ENCODE measurements at places on chromosomes 11 and 22. TPM values are rescaled to one million over a fixed set of nuclear protein-coding genes. Genes with fewer than 3 reads are reported as not detected.
A peak's percentile ranks its signal among the peaks of the same experiment; 100 is the strongest.

DNA sequence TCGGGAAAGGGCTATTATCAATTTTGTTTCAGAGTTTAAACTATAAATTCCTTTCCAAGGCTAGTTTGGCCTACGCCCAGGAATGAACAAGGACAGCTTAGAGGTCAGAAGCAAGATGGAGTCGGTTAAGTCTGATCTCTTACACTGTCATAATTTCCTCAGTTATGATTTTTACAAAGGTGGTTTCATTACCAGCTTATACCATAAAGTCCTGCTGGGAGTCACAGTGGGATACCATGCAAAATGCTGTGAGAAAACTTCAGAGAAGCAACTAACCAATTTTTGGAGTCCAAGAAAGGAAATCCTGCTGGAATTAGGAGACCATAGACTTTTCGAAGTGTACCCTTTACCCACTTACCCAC, 17.4 kb upstream of the ZC3H12C start:
- DNase-seq: no peak
- no peak overlapping the region for H3K27ac ChIP-seq
- no peaks in the 10 kb centered on the region for H3K27me3 ChIP-seq
- H3K36me3 ChIP-seq: no peaks in the 10 kb centered on the region
- peaks cover 6% of the 10 kb centered on the region for H3K4me1 ChIP-seq

DNA sequence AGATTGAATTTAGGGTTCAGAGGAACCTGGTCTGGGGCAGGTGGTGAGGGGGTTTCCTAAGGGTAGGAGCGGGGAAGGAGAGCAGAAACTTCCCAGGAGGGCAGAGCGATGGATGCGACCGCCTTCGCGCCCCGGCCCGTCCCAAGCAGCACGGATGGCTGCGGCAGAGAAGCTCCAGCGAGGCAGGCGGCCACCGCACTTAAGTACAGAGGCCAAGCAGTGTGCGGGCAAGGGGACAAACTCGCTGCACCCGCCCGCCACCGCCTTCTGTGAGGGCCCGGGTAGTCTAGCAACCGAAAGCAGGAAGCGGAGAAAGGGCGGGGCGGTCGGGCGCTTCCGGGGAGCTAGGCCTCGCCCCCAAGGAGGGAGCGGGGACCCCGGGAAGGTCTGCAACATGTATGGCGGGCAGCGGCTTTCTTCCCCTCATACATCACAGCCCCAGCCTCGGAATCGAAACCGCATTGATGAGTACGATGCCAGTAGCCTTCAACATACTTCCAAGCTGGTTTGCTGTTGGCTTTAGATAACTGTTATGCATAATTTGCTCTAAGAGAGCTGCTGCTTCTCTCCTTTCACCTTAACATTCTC, at the start of gene AGBL2:
AGBL2 (minus strand) TSS at position 288 of the 588 bp plus-strand sequence. CDS start 719 bp downstream, outside the sequence.
- no peak within 1 kb of the TSS for H3K27ac ChIP-seq
- no peaks in the 10 kb centered on the region for H3K27me3 ChIP-seq
- peak within 1 kb of the TSS; percentile 86 for H3K4me3 ChIP-seq
- peaks cover 3% of the 10 kb centered on the region for H3K4me1 ChIP-seq
- peaks cover 16% of the 10 kb centered on the region for H3K36me3 ChIP-seq
- DNase-seq: peak; percentile 89

DNA sequence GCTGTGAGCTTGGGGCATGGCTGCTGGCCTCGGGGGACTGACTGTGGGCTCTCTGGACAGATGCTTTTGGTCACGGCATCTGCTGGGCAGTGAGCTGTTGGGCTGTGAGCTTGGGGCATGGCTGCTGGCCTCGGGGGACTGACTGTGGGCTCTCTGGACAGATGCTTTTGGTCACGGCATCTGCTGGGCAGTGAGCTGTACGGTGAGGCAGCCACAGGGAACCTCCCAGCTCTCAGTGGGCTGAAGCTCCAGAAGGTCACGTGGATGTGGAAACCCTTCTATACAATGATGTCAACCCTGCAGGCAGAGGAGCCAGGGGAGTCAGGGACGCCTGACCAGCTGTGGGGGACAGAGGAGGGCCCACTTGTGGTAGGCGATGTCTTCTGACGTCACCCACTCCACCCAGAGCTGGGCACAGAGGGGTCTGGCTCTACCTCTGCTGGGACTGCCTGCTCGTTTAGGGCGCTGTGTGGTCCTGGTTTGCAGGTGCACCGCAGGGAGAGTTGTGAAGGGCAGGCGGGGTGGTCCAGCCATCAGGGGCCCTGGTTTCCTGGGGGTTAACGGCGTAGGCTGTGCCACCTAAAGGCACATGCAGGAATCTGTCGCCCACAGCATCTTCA, 1331.3 kb downstream of the BRD1 start:
- H3K4me3 ChIP-seq: no peak overlapping the region
- no peak overlapping the region for H3K27ac ChIP-seq

- no peaks in the 10 kb centered on the region for H3K27me3 ChIP-seq
- DNase-seq: no peak
- no peaks in the 10 kb centered on the region for H3K36me3 ChIP-seq
- peak overlapping the region; percentile 95 for H3K27ac ChIP-seq
- H3K4me1 ChIP-seq: peaks cover 26% of the 10 kb centered on the region
- peak overlapping the region; percentile 76 for H3K4me3 ChIP-seq
These were observed 1.8 kb downstream of the SIK3 start for GRCh38 chr11:117096201-117096991.

DNA sequence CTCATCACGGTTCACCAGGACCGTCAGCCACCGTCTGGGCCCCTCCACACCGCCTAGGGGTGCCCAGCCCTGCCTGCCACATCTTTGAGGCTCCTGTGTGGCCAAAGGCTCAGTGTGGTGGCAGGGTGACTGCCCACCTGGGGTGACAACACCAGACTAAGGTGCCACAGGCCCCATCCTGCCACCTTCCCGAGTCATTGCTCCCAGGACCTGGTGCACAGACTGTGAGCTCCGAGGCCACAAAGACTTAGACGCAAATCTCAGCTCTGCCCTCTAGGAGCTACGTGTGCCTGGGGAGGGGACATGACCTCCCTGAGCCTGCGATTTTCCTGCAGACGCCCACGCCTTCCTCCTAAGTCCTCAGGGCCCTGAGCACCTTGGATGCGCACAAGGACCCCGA, 36.5 kb downstream of the KIAA0930 start:
- no peak for DNase-seq
- H3K36me3 ChIP-seq: no peaks in the 10 kb centered on the region

- no peak overlapping the region for H3K27ac ChIP-seq
- no peaks in the 10 kb centered on the region for H3K27me3 ChIP-seq
- no peak overlapping the region for H3K4me3 ChIP-seq
These were observed 35.4 kb downstream of the PAK1 start for GRCh38 chr11:77438487-77438886.

DNA sequence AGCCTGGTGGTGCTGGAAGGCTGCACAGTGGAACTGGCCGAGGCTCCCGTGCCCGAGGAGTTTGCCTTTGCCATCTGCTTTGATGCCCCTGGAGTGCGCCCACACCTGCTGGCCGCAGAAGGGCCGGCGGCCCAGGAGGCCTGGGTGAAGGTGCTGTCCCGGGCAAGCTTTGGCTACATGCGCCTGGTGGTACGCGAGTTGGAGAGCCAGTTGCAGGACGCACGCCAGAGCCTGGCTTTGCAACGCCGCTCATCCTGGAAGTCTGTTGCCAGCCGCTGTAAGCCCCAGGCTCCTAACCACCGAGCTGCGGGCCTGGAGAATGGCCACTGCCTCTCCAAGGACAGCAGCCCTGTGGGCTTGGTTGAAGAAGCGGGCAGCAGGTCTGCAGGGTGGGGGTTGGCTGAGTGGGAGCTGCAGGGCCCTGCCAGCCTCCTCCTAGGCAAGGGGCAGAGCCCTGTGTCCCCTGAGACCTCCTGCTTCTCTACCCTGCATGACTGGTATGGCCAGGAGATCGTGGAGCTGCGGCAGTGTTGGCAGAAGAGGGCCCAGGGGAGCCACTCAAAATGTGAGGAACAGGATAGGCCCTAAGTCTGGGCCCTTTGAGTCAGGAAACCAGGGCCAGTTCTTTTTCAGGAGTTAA, 1.9 kb upstream of the SMDT1 start:
- H3K4me1 ChIP-seq: peaks cover 5% of the 10 kb centered on the region
- H3K36me3 ChIP-seq: peaks cover 6% of the 10 kb centered on the region
- no peak for DNase-seq
- no peak overlapping the region for H3K4me3 ChIP-seq

DNA sequence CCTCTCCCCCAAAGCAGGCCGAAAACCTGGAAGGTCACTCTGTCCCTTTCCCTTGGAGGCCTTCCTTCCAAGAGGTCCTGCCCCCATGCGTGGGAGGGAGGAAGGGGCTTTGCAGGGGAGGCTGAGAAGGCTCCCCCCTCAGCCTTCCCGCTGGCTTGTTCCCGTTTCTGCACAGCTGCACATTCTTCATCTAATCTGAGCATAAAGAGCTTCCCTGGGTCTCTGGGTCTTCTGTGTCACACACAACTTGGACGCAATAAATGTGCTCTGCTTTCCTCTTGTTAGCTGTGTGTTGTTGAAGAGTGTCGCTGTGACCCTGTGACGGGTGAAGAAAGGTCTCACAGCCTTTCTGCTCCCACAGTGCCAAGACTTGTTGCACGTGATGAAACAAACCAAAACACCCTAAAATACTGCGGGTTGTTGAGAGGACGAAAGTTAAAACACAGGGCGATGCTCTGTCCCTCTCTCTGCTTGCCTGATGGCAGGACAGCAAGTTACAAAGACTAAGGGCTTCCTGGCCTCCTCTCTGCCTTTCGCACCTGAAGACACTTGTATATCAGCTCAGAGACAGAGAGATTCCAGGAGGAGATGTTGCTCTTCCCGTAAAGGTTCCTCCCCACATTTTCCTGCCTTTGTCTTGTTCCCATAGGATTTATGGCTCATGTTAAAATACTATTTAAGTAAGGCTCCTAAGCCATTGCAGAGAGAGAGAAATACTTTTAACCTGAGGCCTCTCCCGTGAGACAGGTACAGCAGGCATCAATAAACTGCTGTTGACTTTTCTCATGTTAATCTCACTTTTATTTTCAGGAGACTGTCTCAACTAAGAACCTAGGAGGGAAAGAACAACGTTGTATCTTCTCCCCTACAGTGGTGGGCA, 15.4 kb upstream of the IFITM3 start:
- H3K4me1 ChIP-seq: peaks cover 4% of the 10 kb centered on the region
- H3K36me3 ChIP-seq: no peaks in the 10 kb centered on the region
- peak overlapping the region; percentile 79 for H3K27ac ChIP-seq
- no peaks in the 10 kb centered on the region for H3K27me3 ChIP-seq
- no peak overlapping the region for H3K4me3 ChIP-seq
- peak; percentile 93 for DNase-seq

DNA sequence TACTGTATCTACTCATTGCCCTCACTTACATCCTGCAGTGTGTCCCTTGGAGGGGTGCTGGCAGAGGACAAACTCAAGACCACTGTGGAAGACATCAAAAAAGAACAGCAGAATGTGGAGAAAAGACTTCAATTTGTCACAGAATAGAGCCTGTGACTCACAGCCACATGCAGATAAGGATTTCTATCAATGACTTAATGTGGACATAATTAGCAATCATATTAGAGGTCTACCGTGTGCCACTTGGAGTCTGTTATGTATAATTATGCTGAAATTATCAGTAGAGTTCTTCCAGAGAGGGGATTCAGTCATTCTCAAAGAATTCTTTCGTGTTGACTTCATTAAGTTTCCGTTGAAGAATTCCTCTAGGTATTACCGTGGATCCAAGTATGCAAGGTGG, 473.5 kb downstream of the MIAT start:
- H3K4me3 ChIP-seq: no peak overlapping the region
- H3K36me3 ChIP-seq: no peaks in the 10 kb centered on the region
- H3K4me1 ChIP-seq: no peaks in the 10 kb centered on the region

DNA sequence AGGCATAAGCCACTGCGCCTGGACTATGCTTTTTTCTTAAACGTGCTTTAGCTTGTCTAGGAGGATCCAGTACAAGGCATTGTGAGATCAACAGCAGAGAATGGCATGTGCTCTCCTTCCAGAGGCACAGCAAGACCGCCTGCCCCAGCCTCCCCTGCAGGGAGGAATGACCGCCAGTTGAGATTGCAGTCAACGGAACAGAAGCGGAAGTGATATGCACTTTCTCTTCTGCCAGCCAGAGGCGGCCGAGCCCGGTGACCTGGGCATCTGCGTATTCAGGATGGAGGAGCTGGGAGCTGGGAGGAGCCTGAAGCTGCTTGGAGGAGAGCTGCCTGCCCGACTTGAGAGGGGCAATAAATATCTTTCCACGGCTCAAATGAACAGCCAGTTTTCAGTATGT, 243.0 kb downstream of the CTTN start:
- no peaks in the 10 kb centered on the region for H3K27me3 ChIP-seq
- no peaks in the 10 kb centered on the region for H3K36me3 ChIP-seq
- peak; percentile 62 for DNase-seq
- H3K4me3 ChIP-seq: no peak overlapping the region
- H3K27ac ChIP-seq: no peak overlapping the region

DNA sequence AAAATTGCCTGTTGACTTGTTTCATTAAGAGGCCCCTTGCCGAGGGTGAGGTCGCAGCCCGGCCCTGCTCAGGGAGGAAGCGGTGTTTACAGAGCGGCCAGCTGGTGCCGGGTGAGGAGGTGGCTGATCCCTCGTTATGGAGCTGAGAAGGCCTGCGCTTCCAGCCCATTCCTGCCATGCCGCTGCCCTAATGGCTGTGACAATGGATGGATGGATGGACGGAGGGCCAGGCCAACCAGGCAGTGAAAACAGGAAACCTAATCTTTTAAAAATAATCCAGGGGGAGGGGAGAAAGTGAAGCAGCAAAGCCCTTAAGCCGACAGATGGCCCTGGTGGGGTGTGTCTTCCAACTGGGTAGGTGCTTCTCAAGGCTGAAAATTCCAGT, 38.5 kb downstream of the BCR start:
- peaks cover 64% of the 10 kb centered on the region for H3K4me1 ChIP-seq
- peak; percentile 92 for DNase-seq
- peak overlapping the region; percentile 84 for H3K27ac ChIP-seq
- no peaks in the 10 kb centered on the region for H3K36me3 ChIP-seq

The C11orf97 gene
- 1.5 TPM for polyA plus RNA-seq

The SMIM35 gene
- polyA plus RNA-seq: 0.80 TPM

The OR51B4 gene
- polyA plus RNA-seq: not detected
